ENCODE measurements at places on chromosomes 2 and 18.

DNA sequence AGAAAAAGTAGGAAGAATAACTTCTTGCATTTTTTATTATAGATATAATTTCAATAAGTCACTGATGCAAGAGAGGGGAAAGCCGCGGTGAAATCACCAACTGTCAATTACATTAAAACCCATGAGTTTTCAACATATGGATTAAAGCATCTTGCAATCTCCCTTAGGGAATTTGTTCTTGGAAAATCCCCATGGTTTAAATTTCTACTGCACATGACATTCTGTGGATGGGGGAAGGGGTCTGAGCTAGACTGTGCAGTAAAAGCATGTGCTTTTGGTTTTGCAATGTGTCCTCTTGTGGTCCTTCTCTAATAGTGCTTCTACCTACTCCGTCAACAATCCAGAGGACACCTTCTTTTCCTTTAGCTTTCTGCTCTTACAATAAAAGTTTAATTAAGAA, 894.0 kb downstream of the DCDC2C start:
- DNase-seq = no peak

DNA sequence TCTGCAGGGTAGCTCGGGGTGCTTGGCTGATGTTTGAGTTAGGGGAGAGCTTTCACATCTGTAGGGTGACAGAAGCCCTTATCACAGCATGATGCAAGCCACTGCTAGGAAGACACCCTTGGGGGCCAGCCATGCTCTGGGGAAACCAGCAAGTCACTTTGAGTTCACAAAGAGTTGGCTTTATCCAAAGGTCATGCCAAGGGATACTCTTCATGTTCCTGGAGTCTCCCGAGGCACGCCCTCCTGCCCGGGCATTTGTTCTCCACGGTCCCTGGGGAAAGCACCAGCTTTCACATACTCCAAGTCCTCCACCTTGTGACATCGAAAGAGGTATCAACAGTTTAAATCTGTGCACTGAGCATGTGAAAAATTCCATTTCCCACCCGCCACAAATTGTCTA, 227.7 kb downstream of the VAPA start:
- DNase-seq = no peak

- no peak for DNase-seq
Measured at GRCh38 chr2:85596026-85596333, 435 bp downstream of the RNF181 start.

- no peak for DNase-seq
Measured at GRCh38 chr2:115285416-115285815, 843.0 kb downstream of the DPP10 start.

DNA sequence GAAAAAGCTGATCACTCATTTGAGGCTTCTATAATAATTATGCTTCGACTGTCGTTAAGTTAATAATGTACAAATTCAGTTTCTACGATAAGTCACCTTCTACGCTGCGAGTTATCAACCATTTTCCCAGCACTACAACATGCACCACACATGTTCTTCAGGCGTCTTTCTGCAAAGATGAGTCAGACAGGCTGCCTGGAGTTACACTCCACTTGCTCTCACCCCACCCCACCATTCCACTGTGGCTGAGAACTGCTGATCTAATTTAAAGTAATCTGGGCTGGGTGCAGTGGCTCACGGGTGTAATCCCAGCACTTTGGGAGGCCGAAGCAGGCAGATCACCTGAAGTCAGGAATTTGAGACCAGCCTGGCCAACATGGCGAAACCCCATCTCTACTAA, 218.6 kb downstream of the DYM start:
- DNase-seq = no peak
